ENCODE measurements at places on chromosomes 4 and X.

GRCh38 chr4:9867751-9868425 lies 86.5 kb downstream of the DRD5 start:
- no peak for DNase-seq
- no peak overlapping the region for H3K4me3 ChIP-seq

- no peak overlapping the region for H3K27ac ChIP-seq
- no peaks in the 10 kb centered on the region for H3K4me1 ChIP-seq
- DNase-seq = no peak
- peaks cover 2% of the 10 kb centered on the region for H3K27me3 ChIP-seq
- no peaks in the 10 kb centered on the region for H3K36me3 ChIP-seq
Measured at GRCh38 chrX:136159611-136160025, 12.3 kb downstream of the FHL1 start.

DNA sequence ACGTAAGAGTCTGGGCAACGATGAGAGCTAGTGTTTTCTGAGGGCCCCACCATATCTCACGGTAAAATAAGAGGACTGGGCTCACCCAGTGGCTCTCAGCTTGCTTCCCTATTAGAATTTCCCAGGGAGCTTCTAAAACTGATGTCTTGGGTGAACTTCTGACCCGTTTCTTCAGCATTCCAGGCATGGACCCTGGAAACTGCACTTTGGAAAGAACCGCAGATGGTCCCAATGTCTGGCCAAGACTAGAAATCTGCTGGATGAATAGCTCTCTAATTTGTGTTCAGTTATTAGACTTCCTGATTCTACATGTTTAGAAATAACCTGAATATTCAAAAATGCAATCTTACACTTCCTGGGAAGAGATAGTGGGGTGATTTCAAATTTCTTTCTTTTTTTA lies 127.8 kb downstream of the ANOS1 start:
- H3K27me3 ChIP-seq = no peaks in the 10 kb centered on the region
- no peaks in the 10 kb centered on the region for H3K4me1 ChIP-seq
- no peak for DNase-seq
- no peaks in the 10 kb centered on the region for H3K36me3 ChIP-seq
- H3K27ac ChIP-seq = no peak overlapping the region

- no peak for DNase-seq
- H3K36me3 ChIP-seq = peaks cover 2% of the 10 kb centered on the region
- H3K4me1 ChIP-seq = no peaks in the 10 kb centered on the region
- H3K27me3 ChIP-seq = no peaks in the 10 kb centered on the region
- no peak overlapping the region for H3K27ac ChIP-seq
Measured at GRCh38 chr4:102554992-102555391, 53.8 kb downstream of the NFKB1 start.

- no peaks in the 10 kb centered on the region for H3K36me3 ChIP-seq
- H3K4me3 ChIP-seq = no peak overlapping the region
- H3K4me1 ChIP-seq = no peaks in the 10 kb centered on the region
- DNase-seq = peak; percentile 56
- no peaks in the 10 kb centered on the region for H3K27me3 ChIP-seq
Measured at GRCh38 chr4:170497689-170498088, 407.9 kb upstream of the AADAT start.

DNA sequence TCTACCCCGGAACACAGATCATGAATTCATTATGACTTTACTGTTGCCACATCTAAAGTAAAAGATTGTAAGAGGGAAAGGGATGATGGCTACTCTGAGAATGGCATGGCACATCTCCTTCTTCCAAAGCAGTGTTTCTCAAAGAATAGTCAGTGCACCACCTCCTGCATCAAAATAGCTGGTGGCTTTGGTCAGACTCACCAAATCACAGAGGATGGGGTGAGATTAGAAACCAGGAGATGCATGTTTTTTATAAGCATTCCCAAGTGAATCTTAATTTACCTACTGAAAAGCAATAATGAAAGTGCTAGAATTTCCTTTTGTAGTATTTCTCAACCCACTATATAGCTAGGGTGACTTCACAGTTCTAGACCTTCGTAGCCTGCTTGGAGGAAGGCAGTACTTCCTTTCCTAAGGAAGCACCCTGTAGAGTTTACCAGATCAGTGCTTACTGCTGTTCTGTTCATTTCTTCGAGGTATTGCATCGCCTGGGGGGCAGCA lies 340.8 kb upstream of the KLF3 start:
- no peak overlapping the region for H3K4me3 ChIP-seq
- H3K27me3 ChIP-seq = no peaks in the 10 kb centered on the region
- DNase-seq = no peak
- H3K27ac ChIP-seq = no peak overlapping the region
- peaks cover 16% of the 10 kb centered on the region for H3K4me1 ChIP-seq
- no peaks in the 10 kb centered on the region for H3K36me3 ChIP-seq

DNA sequence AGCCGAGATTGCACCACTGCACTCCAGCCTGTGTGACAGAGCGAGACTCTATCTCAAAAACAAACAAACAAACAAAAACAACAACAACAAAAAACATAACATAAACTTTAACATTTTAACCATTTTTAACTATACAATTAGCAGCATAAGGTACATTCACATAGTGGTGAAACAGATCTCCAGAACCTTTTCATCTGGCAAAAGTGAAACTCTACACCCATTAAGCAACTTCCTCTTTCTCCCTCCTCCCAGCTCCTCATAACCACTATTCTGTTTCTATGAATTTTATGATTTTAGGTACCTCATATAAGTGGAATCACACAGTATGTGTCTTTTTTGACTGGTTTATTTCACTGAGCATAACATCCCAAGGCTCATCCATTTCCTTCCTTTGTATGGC lies 103.6 kb downstream of the FAM13A start:
- H3K27ac ChIP-seq = no peak overlapping the region
- no peak overlapping the region for H3K4me3 ChIP-seq
- DNase-seq = no peak
- H3K27me3 ChIP-seq = no peaks in the 10 kb centered on the region
- H3K36me3 ChIP-seq = no peaks in the 10 kb centered on the region

GRCh38 chr4:47836641-47837093 lies 1.2 kb downstream of the CORIN start:
- peaks cover 21% of the 10 kb centered on the region for H3K4me1 ChIP-seq
- DNase-seq = peak; percentile 86
- peaks cover 25% of the 10 kb centered on the region for H3K27me3 ChIP-seq
- H3K4me3 ChIP-seq = peak overlapping the region; percentile 49
- H3K36me3 ChIP-seq = no peaks in the 10 kb centered on the region
- H3K27ac ChIP-seq = no peak overlapping the region

GRCh38 chr4:1027915-1028238 lies 16.5 kb downstream of the FGFRL1 start:
- peaks cover 55% of the 10 kb centered on the region for H3K36me3 ChIP-seq
- no peaks in the 10 kb centered on the region for H3K27me3 ChIP-seq
- DNase-seq = no peak
- no peak overlapping the region for H3K4me3 ChIP-seq

DNA sequence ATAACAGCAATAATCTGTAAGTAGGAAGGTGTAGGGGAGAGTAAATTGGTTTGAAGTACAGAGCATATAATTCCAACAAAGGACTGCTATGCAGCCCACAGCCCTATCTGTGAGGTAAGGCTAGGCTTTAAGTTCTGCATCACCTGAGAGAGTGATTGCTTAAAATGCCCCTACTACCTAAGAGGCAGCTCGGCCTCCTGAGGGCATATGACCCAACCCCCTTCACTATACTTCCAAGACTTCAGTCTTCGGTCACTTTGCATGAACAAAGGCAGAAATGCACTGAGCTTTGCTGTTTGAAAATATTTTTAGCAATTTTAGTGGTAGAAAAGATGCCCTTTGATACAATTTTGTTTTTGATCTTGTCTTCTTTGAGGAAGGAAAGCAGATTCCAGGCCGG lies 4.9 kb upstream of the DDX3X start:
- no peak overlapping the region for H3K27ac ChIP-seq
- DNase-seq = no peak
- peaks cover 22% of the 10 kb centered on the region for H3K4me1 ChIP-seq
- H3K4me3 ChIP-seq = no peak overlapping the region
- H3K27me3 ChIP-seq = peaks cover 25% of the 10 kb centered on the region

DNA sequence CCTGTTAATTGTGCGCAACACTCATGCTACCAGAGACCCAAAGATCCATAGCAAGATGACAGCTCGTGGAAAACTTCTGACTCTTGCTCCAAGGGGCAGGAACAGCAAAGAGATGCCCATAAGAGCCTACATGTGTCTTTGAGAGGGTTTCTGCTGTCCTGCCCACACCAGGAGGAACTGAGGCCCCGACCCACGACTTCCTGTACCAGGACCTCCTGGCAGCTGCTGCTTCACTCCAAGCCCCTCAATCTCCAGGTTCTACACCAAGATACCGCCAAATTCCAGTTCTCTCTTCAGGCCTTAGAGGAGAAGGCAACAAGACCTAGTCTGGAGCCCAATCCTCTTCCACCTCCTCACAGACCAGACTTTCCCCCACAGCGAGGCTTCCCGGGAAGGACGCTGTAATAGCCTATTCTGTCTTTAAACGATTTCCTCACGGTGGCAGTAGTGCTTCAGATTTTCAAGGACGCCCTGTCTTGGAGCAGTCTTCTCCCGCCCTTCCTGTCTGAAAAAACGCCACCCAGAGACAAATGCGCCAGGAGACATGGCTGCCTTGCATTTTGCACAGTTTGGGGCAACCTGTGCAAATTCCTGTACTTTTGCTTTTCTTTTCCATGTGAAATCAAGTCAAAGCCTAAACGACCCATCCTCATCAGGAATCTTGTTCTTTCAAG lies 230.2 kb upstream of the STK26 start:
- peak overlapping the region; percentile 4 for H3K4me3 ChIP-seq
- peaks cover 18% of the 10 kb centered on the region for H3K27me3 ChIP-seq
- H3K27ac ChIP-seq = peak overlapping the region; percentile 57
- no peaks in the 10 kb centered on the region for H3K36me3 ChIP-seq
- no peak for DNase-seq

DNA sequence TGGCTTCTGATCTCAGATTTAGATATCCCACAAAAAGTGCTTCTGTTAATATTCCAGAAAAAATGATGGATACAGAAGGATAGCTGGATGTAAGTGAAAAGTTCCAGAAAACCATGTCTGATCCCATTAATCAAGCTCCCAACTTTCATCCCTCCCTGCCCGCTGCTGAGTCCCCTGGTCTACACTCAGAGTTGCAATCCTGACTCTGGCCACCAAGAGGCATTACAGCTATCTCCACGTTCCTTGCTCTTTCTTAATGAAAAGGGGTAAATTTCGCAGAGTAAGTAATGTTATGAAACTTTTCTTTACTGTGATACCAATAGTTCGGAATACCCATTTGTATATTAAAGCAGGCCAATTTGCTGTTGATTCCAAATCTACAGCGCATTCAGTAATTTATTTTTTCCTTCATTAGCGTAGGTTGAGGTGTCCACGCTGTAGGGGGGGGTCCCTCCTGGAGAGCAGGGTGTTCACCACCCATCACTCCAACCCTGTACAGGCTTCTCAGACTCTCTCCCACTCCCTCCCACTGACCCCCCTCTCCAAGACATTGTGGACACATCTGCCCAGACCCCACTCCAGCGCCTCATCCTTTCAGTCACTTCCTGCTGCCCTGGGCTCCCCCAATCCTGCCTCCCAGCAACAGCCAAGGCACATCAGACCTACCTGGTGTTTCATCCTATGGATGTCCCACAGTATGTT lies 55.1 kb downstream of the RAB40A start:
- H3K27me3 ChIP-seq = peaks cover under 1% of the 10 kb centered on the region
- peaks cover 3% of the 10 kb centered on the region for H3K4me1 ChIP-seq
- peak overlapping the region; percentile 24 for H3K4me3 ChIP-seq
- peak; percentile 18 for DNase-seq
- H3K27ac ChIP-seq = no peak overlapping the region

- no peak overlapping the region for H3K27ac ChIP-seq
- no peaks in the 10 kb centered on the region for H3K36me3 ChIP-seq
- no peak for DNase-seq
- H3K4me3 ChIP-seq = no peak overlapping the region
- peaks cover 18% of the 10 kb centered on the region for H3K4me1 ChIP-seq
Measured at GRCh38 chr4:1466034-1466862, 60.0 kb upstream of the NKX1-1 start.

Data from spinal cord (tissue), 10 donors.